ENCODE measurements at places on chromosomes 2 and 18. TPM values are rescaled to one million over a fixed set of nuclear protein-coding genes. Genes with fewer than 3 reads are reported as not detected.
A peak's percentile ranks its signal among the peaks of the same experiment; 100 is the strongest.

DNA sequence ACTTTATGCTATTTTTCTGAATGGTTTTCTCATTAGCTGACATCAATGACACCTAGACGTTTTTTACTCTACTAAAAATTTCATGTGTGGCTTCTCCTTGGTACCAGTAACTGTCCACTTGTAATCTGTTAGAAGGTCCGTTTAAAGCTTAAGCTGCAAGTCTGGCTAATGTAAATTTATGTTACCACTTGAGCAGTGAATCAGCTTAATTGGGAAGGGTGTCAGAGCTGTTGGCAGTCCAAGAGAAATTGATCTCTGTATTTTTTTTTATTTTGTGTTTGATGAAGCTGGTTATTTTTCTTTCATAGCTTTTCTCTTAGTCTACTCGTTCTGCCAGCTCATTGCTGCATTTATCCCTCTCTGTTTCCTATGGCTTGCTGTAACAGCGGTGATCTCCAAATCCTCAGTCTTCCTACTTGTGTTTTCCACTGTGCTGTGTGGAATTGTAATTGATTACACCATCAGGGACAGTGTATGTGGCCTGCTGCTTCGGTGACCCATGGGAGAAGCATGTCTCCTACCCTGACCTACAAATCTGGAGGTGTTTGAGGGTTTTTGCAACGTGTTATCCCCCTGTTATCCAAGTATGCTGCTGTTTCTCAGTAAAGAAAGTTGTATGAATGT lies 724.2 kb upstream of the REG3G start:
- no peak for DNase-seq

GRCh38 chr2:145020694-145021093 lies 500.8 kb upstream of the ZEB2 start:
- DNase-seq: no peak

DNA sequence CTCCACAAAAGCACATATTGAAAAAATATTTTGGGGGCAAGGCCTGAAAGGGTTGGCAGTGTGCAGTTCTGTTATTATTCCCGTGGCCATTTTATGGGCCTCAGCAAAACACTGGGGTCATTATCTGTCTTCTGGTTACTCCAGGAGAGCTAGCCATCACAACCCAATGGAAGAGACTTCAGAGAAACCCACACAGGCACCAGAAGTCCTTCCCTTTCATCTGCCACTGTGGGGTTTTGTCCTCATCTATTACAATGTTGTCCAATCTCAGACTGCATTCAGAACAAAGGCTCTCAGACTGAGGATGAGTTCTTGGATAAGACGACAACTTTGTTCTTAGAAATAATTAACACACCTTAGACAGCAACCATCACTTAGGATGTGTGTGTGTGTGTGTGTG lies 98.4 kb downstream of the PIEZO2 start:
- no peak for DNase-seq

GRCh38 chr2:159573846-159574606 lies 42.3 kb downstream of the BAZ2B start:
- DNase-seq: no peak

DNA sequence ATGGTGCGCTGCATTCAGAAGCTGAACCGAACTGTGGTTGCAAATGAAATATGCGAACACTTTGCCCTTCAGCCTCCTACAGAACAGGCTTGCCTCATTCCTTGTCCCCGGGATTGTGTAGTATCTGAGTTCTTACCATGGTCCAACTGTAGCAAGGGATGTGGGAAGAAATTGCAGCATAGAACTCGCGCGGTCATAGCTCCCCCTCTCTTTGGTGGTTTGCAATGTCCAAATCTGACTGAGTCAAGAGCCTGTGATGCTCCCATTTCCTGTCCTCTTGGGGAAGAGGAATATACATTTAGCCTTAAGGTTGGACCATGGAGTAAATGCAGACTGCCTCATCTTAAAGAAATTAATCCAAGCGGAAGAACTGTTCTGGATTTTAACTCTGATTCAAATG lies 291.4 kb downstream of the THSD7B start:
- DNase-seq: no peak

DNA sequence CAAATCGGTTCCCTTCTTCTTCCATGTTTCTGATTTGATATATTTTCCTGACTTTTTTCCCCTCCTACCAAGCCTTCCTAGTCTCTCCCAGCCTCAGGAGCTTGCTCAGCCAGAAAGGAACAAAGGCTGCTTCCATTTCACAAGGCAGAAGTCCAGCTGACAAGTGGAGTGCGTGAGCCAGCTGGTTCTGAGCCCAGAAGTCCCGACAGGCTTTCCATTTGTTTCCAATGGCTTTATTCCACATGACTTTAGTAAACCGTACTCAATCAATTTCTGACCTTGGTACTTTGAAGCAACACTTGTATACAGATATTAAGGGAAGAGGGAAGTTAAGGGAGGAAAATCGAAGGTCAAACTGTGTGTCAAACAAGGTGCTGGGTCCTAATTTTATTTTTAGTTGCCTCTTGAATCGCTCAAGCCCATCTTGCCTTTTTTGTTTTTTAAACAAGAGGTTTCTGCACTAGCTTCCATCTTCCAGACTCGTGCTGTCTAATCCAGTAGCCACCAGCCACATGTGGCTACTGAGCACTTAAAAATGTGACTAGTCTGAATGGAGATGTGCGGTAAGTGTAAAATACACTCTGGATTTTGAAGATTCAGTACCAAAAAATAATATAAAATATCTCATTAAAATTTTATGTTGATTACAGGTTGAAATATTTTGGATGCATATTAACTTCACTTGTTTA lies 36.2 kb downstream of the WIPF1 start:
- DNase-seq: peak; percentile 80

DNA sequence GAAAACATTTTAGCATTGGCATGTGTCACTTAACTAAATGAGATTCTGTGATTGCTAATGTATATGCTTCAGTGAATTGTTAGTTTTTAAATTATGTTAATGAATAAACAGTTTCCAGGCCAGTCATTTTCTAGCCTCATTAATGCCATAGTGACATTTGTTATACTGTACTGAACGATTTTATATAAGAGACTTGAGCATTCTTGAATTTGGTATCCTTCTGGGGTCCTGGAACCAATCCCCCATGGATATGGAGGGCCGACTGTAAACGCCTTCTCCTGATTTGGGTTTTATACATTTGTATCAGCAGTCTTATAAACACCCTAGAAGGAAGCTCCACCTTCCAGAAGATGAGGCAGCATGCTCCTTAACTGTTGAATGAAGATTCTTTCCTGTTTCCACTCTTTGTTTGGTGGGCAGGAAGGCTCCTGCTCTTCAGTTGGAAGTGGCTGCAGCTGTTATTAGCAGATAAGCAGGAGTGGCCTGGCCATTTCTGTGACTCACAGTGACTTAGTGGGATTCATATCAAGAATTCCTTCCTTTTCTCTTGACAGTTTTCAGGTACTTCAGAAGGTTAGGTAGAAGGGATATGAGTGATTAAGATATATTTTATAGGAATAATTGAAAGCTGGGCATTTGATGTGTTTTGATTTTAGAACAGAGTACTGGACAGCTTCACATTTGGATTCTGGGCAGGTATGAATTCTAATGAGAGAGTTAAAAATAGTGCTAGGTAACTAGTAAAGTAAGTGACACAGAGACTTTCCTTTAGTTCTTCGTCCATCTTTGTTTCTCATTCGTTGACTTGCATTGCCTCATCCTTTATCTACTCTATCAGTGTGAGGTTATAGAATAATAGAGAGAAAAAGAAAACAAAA lies 124.9 kb downstream of the PLCL1 start:
- DNase-seq: no peak

DNA sequence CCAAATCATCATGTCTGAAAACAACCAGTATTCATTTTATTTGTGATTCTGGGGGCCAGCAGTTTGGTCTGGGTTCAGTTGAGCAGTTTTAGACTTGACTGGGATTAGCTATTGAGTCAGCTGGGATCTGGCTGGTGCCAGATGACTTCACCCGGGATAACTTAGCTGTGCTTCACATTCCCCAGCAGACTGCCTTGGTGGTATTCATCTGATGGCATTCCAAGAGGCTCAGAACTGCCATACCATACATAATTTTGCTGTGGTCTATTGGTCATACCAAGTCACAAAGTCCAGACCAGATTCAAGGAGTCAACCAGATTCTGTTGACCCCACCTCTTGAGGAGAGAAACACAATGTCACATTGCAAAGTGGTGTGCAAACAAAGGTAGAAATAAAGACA lies 7.8 kb upstream of the FSHR start:
- no peak for DNase-seq

GRCh38 chr2:206424134-206424533 lies 19.2 kb upstream of the ADAM23 start:
- no peak for DNase-seq

DNA sequence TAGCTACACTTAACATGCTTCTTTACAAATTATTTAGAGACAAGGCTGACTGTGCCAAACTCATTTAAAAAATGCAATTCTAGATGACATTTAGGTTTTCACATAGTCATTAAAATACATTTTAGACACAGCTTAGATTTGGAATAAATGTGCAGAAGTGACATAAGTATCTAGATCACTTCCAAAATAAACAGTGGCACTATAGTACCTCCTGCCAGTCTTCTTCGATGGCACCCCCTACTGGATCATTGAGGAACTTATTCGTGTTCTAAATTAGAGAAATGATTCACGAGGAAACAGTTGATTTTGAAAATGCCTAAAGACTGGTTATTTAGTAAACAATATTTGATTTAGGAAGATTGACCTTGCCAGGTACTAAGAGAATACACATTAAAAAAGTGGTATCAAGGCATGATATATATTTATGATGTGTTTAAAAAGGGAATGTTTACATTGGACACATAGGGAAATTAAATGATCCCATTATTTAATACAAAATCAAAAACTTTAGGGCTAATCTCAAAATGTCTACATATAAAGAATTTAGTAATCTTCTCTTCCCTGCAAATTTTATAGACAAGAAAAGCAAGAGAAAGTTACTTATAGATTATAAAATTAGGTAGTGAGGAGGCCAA lies 323.9 kb downstream of the XIRP2 start:
- no peak for DNase-seq

- DNase-seq: no peak
Observed at GRCh38 chr18:33616556-33616955, 38.5 kb downstream of the ASXL3 start.

- DNase-seq: no peak
Observed at GRCh38 chr2:196330645-196331044, 159.3 kb upstream of the STK17B start.

DNA sequence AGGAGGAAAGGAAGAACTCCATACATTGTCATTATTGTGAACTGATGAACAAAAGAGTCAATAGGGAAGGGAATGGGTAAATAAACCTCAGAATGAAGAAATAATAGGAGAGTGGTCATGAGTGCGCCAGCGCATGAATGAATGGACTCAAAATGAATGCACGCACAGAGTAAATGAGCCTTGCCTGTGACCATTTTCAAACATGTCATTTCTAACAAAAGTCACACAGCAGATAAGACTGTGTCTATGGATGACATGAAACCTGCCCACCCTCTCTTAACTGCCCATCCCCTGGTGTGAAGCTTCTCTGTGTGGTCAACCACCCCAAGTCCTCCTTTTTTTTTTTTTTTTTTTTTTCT lies 121.1 kb upstream of the TEX51 start:
- no peak for DNase-seq

DNA sequence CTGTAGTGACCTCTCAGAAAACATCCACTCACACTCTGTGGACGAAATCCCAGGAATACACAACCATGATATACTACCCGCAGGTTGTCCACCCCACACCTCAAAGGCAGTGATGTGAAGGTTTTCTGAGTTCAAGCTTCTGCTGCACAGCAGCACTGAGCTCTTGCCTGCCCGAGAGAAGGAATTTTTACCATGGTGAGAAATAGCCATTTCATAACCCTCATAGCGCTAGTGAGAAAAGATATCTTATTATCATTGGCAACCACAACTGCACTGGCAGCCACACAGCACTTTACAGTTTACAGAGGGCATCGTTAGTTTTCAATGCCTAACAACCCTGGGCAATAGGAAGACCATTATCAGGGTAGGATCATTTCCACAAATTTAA lies 36.9 kb downstream of the NAPG start:
- DNase-seq: no peak

The IGFBP5 gene
- 808 TPM for total RNA-seq

The MTA3 gene
- 46.3 TPM for total RNA-seq

The SERPINB11 gene
- not detected for total RNA-seq

The ACKR3 gene
- total RNA-seq: 113 TPM

The CAPN14 gene
- total RNA-seq: 0.21 TPM

The PTRHD1 gene
- total RNA-seq: 8.5 TPM
